Activated T-helper 1 cell treated with Interleukin-2 at 50 U/mL for 16 hours (primary cell): ENCODE measurements at places on chromosomes 16 and 17.

GRCh38 chr16:78252757-78253156, 153.3 kb downstream of the WWOX start:
- DNase-seq, result no peak

DNA sequence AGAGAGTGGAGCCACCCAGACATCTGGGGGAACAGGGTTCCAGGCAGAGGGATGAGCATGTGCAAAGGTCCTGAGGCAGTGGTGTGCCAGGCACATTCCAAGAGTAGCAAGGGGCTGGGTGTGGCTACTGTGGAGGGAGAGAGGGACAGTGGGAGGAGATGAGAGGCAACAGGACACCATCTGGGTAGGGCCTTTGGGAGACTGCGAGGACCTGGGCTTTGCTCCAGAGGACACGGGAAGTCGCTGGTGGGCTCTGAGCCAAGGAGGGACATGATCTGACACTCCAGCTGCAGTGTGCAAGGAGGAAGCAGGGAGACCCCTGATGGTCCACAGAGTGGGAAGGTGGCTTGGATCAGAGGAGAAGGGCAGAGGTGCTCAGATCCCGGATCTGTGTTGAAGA, 56.7 kb upstream of the MED9 start:
- no peak for DNase-seq

GRCh38 chr16:57704011-57704904, 9.7 kb downstream of the DRC7 start:
- DNase-seq, result no peak

DNA sequence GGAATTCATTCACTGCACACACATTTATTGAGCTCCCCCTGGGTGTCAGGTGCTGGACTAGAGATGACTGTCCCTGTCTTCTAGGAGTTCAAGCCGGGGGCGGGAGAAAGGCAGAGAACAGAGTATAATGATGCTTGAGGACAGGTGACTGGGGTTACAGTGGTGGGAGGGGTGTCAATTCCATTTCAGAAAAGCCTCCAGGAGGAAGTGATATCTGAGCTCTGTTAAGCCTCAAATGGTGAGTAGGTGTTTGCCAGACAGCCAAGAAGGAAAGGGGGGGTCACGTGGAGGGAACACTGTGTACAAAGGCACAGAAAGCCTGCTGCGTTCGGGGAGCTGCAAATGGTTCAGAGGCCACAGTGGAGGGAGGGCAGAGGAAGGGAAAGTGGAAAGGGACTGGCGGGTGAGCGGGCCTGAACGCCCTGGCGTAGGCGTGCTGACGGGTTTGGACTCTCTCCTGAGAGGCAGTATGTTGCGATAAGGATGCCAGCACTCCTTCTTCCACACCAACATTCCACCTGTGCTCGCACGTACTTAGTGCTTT, 9.7 kb upstream of the NXPH3 start:
- no peak for DNase-seq

GRCh38 chr16:85293904-85294642, 181.8 kb upstream of the CIBAR2 start:
- DNase-seq, result no peak

GRCh38 chr16:55386534-55387296, 62.7 kb downstream of the IRX6 start:
- DNase-seq, result no peak

DNA sequence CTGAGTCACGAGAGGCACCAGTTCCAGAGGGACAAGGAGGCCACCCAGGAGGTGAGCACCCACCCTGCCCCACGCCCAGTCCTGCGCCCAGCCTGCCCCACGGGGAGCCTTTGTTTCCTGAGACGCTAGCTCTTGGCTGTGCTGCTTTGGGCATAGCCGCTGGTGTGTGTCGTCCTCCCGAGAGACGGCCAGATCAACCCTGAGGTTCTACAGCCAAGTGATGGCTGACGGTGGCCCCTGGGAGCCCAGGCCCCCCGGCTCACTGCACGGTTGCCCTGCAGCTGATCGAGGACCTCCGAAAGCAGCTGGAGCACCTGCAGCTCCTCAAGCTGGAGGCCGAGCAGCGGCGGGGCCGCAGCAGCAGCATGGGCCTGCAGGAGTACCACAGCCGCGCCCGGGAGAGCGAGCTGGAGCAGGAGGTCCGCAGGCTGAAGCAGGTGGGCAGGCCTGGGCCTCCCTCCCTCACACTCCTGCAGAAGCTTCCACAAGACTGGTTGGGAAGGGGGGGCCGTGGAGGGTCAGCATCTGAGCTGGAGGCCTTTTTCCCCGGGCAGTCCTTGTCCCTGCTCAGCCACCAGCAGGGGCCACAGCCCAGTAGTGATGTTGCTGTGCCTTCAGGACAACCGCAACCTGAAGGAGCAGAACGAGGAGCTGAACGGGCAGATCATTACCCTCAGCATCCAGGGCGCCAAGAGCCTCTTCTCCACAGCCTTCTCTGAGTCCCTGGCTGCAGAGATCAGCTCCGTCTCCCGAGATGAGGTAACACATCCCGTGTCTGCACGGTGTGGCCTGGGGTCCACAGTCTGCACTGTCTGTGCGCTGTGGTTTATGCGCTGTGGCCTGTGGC, 7.4 kb upstream of the CAPN15 start:
- DNase-seq, result no peak

GRCh38 chr16:19029980-19030379, 37.4 kb upstream of the COQ7 start:
- DNase-seq, result no peak

DNA sequence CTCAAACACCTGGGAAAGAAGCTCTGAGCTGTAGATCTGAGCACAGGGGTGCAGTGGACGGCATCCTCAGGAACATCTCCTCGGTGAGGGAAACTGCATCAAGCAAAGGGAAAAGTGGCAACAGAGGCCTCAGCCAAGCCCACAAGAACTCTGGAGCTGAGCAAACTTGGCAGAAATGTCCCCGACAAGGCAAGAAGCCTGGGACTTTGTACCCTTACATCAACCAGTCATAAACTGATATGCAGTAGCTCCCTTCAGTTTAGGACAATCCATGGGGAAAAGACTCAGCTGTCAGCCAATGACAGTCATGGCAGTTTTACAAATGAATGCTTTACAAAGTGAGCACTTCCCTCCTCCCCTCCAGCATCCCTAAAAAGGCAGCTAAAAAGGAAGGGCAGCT, 210.0 kb upstream of the DYNLRB2 start:
- DNase-seq, result no peak

DNA sequence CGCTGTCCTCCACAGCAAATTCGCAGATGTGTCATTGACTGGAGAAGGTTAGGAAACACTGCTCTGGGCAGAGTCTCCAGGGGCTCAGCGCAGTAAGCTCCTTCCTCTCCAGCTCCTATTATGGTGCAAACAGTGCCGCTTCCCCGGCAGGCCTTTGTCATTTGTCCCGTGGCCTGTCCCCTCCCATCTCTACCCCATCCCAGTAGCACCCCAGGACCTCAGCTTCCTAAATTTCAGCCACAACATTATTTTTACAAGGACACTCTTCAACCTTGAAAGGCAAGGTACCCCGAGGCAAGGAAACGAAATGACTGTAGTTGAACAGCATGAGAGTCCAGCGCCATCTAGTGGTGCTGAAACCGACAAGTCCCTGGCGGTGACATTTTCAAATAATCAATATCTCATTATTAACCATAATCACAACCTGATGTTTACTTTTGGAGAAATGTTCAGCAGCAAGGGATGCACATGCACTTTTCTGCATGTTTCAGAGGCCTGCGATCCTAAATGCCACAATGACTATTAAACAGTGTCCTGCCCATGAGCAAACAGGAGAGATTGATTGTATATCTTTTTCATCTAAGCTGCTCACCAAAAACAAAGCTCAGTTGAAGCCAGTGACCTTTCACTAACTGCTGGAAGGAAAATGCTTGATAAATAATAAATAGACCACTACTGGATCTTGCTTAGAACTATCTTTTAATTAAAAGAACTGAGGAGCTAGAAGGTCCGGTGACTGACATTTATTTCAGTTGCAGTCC, 16.5 kb downstream of the MRPS23 start:
- peak; percentile 31 for DNase-seq

DNA sequence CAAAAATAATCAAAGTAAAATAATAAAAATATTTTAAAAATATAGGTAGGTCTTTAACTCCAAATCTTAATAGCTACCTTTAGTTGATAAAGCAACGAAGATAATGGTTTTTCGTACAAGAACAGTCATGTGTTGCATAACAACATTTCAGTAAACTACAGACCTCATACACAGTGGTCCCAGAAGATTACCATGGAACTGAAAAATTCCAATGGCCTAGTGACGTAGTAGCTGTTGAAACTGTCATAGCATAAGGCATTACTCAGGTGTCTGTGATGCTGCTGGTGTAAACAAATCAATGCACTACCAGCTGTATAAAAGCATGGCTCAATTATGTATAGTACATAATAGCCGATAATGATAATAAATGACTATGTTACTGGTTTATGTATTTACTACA, 43.9 kb downstream of the CREBBP start:
- DNase-seq, result no peak

DNA sequence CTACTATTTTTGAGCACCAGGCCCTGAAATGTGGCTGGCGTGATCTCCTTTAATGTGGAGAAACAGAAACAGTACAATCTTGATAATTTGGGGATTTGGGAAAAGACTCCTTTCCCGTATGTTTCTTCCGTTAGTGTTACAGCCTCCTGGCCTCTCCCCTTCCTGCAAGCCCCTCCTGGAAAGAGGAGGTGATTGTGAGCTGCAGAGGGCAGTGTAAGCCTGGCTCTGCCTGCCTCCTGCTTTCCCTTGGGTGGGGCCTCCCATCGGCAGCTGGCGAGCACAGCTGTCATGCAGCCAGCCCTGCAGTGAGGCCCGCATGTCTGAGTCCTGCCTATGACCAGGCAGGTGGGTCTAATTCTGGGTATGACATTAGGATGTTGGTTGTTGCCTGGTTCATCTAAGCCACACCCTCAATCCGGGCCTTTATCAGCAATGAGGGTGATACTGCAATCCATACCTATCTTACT, 48.7 kb upstream of the WSB1 start:
- DNase-seq, result peak; percentile 4

DNA sequence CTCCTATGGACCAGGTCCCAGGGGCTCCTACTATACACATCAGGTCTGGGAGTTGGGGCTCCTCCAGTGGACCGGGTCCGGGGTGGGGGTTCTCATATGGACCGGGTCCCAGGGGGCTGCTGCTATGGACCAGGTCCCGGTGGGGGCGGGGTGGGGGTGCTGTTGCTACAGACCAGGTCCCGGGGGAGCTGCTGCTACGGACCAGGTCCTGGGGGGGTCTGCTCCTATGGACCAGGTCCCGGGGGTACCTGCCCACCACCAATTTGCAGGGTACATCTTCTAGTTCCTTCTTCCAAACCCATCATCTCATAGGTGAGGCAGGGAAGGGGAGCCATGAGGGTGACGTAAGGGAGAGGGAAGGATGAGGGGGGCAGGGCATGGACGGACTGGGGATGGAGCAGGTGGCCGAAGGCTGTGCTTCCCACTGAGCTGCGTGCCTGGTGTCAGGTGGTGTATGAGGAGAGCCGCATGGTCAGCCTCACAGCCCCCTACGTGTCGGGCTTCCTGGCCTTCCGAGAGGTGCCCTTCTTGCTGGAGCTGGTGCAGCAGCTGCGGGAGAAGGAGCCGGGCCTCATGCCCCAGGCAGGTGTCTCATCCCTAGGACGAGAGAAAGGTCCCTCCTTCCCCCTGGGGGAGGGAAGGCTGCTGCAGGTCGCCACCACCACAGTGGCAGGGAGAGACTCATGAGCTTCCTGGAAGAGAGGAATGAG, 6.6 kb downstream of the ENDOV start:
- no peak for DNase-seq

- no peak for DNase-seq
Observed at GRCh38 chr16:74698222-74698621, 2.4 kb downstream of the MLKL start.

- no peak for DNase-seq
Observed at GRCh38 chr17:77768248-77768852, 190.2 kb upstream of the TNRC6C start.

DNA sequence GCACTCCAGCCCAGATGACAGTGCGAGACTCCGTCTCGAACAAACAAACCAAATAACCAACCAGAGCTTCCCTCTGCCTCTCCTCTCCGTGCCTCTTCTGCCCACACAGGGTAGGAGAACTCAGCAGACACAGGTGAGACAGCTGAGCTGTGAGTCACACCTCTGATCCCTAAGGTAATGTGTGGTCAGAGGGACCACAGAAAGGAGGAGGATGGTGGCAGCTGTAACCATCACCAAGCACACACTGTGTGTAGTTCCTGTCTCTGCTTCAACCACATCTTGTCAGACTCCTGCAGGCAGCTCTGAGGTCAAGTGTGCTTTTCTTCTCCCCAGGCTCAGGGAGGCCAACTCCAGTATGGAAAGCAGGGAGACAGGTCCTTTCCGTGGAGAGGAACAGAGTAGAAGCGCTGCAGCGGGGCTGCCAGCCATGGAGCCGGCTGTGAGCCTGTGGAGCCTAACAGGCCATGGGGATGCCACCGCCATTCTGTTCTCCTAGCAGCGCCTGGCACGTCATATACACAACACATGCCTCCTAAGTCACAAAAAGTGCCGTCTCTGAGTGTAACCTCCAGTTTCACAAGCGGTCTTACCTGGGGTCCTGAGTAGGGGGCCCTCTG, 7.1 kb downstream of the NUDT16L1 start:
- peak; percentile 24 for DNase-seq

DNA sequence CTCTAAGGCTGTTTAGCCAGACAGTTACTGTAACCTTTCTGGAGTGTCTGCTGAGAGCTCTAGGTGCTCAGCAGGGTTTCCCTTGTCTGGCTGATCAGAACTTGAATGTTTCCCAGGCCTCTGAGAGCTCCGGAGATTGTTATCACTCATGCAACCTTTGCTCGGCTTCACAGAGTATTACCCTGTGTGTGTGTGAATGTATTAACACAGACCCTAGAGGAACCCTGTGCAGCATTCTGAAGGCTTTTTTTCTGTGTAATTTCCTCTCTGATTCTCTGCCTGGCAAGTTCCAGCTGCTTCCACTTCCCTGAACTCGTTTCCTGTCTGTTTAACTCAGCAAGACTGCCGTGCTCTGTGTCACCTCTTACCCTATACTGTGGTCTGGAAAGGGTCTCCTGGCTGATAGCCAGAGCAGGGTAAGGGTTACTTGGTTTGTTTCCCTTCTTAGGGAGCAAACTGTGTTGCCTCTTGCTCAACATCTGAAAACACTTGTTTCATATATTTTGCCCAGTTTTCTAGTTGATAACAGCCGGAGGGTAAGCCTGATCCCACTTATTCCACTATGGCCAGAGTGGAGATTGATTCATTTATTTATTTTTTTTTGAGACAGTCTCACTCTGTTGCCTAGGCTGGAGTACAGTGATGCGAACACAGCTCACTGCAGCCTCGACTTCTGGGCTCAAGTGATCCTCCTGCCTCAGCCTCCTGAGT, 21.7 kb downstream of the PRMT7 start:
- no peak for DNase-seq

GRCh38 chr17:78537217-78537860, 39.9 kb downstream of the DNAH17 start:
- no peak for DNase-seq

GRCh38 chr17:49825645-49826044, 22.2 kb downstream of the TAC4 start:
- DNase-seq, result no peak

DNA sequence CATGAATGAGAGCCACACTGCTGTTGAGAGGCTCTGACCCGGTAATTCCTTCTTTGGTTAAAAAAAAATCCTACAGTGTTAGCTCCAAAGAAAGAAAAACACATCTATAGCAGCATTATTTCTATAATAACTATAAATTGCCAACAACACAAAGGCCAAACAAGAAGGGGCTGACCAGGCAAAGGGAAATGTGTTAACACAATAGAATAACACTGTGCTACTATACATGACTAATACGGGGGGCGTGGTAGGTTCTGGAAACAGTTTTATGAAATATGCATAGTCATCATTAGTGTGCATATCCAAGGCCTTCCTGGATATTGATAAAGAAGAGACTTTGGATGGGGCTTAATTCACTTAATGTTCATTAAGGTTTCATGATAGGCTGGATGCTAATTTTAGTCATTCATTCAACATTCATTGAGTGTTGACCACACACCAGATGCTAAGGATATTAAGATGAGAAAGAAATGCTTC, 50.0 kb upstream of the CCL1 start:
- DNase-seq, result no peak
